Esophagus squamous epithelium (tissue), 5 donors: ENCODE measurements at places on chromosomes 5 and 9.

DNA sequence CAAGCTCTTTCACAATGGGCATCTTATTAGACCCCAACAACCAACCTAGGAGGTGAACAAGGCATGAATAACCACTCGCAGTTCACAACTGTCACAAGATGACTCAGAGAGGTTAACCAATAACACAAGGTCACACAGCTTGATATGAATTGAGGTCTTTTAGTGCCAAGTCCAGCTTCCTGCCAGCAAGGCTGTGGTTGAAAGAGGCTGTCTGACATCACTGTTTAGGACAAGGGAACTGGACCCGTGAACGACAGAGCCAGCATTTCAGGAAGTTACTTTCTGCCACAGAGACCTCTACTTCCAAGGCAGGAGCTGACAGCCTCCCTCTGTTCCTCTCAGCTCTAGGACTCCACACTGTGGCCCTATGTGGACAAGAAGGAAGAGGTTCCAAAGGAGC, 53.4 kb upstream of the ALDH1B1 start:
- DNase-seq = no peak

DNA sequence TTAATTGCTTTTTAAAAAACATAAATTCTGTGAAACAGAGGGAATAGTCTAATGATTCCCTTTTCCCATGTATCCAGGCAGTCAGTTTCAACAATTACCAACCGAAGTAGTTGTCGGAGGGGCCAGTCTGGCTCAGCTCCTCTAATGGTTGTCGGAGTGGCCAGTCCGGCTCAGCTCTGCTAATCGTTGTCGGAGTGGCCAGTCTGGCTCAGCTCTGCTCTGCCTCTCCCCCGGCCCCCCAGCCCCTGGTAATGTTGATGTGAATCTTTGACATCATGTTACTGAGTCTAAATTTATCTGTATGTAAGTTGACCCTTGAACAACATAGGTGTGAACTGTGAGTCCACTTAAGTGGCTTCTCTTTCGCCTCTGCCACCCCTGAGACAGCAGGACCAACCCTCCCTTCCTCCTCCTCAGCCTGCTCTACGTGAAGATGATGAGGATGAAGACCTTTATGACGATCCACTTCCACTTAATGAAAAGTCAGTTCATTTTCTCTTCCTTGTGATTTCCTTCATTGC, 9.4 kb downstream of the NDUFS6 start:
- DNase-seq = no peak

- no peak for DNase-seq
These were observed 22.2 kb downstream of the TNFSF8 start for GRCh38 chr9:114908104-114908622.

DNA sequence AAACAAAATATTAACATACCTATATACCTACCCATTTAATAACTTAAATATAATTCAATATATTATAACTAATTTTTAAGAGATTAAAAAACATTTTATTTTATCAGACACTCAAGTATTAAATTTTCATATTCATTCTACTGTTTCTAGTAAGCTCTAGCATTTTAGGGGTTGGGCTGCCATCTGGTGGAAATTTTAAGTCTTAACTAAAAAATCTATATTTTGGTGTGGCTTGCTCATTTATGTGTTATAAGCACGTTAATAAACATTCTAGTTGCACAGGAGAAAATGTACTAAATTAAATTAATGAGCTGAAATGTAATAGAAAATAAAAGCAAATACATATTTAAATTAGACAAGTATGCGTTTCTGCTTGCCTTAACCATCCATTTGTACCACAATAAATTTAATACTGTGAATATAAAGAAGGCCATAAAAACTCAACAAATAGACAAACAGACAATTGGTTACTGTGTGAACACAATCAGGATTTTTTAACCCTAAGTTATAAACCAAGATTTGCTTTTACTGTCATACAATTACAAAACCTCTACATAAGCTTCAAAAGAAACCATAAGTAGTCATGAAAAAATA, 1728.3 kb upstream of the CDH9 start:
- DNase-seq = no peak

GRCh38 chr5:158899211-158899610, 200.5 kb downstream of the EBF1 start:
- no peak for DNase-seq

DNA sequence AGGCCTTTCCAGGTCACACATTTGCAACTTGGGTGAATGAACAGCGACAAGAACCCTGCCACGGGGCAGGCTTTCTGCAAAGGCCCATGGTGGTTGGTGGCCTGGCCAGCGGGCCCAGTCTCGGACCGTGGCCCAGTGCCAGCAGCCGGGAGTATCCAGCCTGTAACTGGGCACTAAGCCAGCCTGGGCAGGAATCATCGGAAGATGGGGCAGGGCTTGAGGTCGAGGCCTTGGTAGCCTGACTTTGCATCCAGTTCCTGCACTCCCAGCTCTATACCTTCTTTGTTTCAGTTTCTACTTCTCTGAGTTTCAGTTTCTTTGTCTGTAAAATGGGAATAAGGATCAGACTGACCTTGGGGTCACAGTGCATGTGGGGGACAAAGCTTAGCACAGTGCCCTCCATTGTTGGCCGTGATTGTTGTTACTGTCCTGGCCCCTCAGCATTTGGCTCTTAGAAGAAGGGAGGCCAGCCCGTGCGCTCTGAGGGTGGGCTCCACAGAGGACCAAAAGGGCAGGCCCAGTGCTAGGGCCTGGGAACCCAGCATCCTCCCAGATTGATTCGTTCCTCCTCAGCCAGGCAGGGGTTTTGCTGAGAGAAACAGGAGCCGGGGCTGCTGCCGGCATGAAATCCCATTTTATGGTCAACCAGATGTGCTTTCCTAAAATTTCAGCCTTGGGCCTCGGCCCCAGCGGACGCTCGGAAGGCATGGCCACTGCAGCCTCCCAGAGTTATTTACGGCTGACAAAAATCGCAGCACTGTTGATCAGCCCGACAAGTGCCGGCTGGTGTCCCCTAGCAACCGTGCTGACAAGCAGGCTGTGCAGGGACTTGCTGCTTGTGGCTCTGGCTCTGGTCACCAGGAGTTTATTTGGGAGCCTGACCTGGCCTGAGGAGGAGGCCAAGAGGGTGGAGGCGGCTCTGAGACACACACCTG, 43.6 kb downstream of the JADE2 start:
- no peak for DNase-seq

GRCh38 chr9:30172206-30172605, 2212.2 kb upstream of the ACO1 start:
- no peak for DNase-seq
